C1 segment of cervical spinal cord (tissue), 14 donors: ENCODE measurements at places on chromosomes 4 and X.

- no peak for DNase-seq
Observed at GRCh38 chrX:103727115-103727514, 16.4 kb downstream of the TMEM31 start.

- no peak for DNase-seq
Observed at GRCh38 chr4:82419451-82419850, 10.8 kb downstream of the HNRNPDL start.

- DNase-seq: peak; percentile 54
Observed at GRCh38 chrX:74292808-74293123, 11.2 kb upstream of the ZCCHC13 start.

DNA sequence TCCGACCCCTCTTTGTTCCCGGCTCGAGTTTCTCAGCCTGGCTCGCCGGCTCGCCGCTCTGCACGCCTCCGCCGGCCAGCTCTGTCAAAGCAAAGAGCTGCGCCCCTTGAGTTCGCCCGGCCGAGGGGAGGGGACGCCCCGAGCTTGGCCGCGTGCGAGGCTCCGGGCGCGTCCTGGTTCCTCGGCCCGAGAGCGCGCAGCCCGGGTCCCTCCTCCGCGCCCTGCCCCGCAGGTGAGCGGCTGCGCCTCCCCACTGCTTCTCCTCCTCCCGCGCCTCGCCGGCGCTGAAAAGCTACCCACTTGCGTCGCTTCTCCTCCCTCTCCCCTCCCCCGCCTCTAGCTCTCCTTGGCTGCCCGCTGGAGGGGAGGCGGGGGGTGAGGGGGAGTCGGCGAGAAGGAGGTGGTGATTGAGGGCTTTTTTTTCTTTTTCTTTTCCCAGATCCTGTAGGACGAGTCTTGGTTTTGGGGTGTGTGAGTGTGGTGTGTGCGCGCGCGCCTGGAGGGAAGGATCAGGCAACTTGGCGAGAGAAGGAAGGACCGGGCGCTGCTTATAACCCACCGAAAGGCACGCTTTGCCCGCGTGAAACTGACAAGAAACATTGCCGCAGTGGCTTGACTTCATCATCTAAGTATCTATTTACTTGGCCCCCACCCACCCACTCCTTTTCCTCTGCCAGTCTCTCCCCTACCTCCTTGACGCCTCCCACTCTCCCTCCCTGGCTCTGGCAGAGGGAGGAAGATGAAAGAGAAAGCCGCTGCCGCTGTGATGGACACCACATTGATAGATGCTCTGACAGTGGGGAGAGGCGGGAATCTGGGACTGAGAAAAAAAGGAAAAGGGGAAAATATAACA lies at the start of gene LEF1:
TSS of gene LEF1 (minus strand) at position 262 of the 853 bp plus-strand sequence. CDS start 1,165 bp downstream, outside the sequence.
- no peak for DNase-seq

DNA sequence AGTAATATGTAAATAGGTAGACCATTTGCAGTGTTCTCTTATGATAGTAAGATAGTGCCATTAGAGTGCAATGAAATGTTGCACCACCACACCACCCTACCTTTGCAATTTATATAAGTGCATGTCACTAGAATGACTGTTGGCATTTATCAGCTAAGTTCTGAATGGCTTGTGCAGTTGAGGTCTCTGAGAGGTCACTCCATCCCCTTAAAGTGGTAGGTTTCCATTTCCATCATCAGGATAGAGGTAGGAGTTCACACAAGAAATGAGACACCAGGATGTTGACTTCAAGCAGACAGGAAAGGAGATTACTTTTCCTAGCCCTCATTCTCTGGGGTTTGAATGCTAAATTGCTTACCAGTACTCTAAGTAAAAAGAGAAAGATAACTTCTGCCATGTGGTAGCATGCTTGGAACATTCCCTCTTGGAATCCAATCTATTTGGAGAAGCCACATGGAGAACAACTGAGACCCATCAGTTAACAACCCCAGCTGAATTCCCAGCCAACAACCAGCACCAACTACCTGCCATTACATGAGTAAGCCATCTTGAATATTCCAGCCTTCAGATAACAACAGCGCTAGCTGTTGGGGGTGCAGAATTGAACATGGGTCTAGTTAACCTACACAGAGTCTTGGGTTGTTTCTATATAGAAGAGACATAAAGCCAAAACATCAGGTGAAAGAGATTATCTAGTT lies 6.7 kb upstream of the LRBA start:
- no peak for DNase-seq

- no peak for DNase-seq
Observed at GRCh38 chr4:92599044-92599443, 295.3 kb downstream of the GRID2 start.

DNA sequence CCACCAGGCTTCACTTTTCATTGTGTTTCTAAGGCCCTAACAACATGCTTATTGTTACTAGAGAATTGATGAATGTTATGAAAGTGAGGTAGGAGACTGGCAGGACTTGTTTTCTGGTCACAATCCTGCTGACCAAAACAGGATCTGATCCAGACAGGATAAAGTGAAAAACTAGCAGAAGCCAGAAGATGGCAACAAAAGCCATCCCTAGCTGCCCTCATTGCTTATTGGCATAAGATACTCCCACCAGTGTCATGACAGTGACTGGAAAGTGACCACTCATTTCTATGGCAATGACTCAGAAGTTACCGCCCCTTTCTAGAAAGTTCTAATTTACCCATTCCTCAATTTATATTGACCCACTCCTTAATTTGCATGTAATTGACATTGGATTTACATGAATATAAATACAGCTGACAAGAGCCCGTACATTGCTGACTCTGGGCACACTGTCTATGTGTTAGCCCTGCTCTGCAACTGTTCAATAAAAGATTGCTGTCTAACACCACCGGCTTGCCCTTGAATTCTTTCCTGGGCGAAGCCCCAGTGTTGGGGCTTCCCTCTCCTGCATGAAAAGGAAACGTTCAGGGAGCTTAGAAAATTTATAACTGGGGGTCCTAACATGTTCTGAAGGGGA lies 30.0 kb upstream of the FGG start:
- DNase-seq: no peak

DNA sequence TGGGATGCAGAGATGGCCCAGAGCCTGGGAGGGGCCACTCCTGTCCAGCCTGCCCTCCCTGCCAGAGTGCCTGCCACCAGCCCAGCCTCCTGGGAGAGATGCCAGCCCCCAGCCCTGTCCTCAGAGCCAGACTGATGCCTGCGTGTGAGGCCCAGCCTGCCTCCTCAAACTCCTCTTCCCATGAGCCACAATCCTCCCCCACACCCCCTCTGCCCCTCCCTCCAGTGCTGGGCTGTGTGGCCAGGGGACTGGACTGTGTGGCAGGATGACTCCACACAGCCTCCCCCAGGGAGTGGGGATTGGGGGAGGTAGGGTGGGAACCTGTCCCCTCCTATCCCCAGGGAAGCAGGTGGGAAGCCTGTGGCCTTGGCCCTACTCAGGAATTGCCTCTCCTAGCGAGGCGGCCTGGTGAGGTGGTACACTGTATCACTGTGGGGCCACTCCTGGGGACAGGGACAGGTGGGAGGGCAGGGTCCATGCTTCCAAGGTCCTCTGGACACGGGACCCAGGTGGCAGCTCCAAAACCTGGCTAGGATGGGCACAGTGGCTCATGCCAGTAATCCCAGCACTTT lies 4.3 kb upstream of the SH3BP2 start:
- no peak for DNase-seq

GRCh38 chr4:19748519-19749479 lies 502.9 kb upstream of the SLIT2 start:
- DNase-seq: no peak

DNA sequence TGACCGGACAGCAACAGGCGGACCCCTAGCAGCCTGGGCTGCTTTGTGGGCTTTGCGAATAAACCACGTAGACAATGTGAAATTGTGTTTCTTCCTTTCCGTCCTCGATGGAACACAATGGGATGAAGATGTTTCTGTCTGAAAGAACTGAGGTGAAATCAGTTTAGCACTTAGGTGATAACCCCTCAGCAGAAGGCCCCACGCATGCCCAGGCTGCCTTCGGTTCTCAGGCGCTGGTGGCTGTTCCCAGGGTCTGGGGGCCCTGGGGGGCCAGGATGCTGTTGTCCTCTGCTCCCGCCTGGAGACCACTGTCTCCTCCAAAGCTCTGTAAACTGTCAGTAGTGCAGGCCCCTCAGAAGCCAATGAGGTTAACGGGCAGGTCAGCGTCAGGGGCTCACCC lies 73.9 kb upstream of the HGFAC start:
- DNase-seq: no peak

GRCh38 chr4:135123632-135124031 lies 922.0 kb upstream of the PABPC4L start:
- DNase-seq: no peak

GRCh38 chrX:150508451-150509367 lies 59.7 kb upstream of the MTM1 start:
- DNase-seq: peak; percentile 81

DNA sequence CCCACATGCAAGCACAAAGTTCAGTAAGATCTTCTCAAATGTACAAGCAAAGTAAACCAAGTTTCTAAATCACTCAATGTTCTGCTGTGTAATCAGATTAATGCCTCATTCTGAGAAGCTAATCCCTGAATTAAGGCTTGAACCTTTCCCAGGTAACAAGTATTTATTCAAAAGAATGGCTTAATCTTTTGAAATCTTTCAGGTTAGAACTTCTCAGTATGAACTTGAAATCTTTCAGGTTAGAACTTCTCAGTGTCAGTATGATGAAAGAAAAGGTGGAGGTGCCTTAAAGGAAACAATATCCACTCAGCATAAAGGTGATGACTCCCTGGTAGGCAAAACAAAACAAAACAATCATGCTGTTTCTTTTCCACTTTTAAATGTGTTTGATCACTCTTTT lies 29.0 kb downstream of the TMPRSS11B start:
- DNase-seq: no peak

GRCh38 chr4:44704673-44705072 lies 21.7 kb downstream of the GNPDA2 start:
- DNase-seq: no peak

DNA sequence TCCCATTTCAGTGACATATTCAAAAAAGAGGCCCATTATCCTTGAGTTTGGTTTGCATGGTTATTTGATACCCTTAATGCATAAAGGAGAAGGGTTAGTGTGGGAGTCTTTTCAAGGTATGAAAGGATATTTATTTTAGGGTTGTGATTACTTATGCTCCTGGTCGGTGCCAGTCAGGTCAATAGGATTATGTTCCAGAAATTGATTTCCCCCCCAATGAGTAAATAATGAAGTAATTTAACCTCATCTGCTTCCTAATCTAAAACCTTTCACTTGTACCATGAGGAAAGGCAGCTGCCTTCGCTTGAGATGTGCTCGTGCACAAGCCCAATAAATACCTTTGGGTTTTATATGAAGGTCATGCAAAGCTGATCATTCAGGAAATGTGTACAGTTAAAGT lies 55.0 kb upstream of the NR0B1 start:
- no peak for DNase-seq

DNA sequence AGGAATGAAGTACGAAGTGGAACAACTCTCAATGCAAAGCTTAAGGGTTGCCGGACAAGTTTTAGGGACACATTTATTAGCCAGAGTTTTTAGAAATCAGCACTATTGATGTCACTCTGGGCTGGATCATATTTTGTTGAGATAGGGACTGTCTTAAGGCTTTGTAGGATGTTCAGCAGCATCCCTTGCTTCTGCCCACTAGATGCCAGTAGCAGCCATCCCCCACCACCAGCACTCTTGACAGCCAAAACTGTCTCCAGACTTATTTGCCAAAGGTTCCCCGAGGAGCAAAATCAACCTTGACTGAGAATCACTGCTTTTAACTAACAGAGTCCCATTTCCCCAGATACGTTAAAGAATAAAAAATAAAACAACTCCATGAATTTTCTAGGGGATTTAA lies 1497.3 kb downstream of the STIM2 start:
- no peak for DNase-seq

DNA sequence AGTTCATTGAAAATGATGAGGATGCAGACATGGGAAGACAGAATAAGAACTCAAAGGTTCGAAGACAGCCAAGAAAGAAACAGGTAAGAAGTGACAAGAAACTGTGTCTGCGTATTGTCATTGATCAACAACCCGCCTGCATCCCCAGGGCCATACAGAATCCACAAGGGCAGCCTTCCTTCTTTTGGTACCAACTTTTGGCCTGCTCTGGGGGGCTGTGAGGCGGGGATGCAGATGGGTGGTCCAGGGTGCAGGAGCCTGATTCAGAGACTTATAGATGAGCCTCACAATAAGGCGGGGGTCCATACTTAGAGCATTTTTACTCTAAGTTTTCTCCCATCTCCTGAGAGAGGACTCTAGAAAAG lies 9.0 kb downstream of the CC2D2A start:
- no peak for DNase-seq

- DNase-seq: no peak
Observed at GRCh38 chr4:31392923-31393322, 672.8 kb downstream of the PCDH7 start.

GRCh38 chr4:177041356-177041755 lies 248.6 kb upstream of the VEGFC start:
- DNase-seq: no peak

DNA sequence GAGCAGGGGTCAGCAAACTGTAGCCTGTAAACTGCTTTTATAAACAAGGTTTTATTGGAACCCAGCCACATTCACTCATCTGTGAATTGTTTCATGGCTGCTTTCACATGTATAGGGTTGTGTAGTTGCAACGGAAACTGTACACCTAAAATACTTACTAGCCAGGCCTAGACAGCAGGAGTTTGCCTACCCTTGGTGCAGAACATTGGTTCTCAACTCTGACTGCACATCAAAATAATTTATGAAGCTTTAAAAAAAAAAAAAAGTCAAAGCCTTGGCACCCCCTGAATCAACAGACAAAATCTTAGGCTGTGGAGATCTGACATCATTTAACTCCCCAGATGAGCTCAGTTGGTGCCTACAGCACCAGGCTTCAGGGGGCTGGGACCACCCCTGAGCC lies 27.8 kb downstream of the ADGRA3 start:
- DNase-seq: no peak

GRCh38 chrX:94454159-94454558 lies 780.2 kb downstream of the FAM133A start:
- no peak for DNase-seq

- DNase-seq: peak; percentile 28
Observed at GRCh38 chr4:38902695-38903094, 35.1 kb downstream of the FAM114A1 start.

GRCh38 chrX:31130457-31131220 lies 58.8 kb upstream of the FTHL17 start:
- DNase-seq: no peak

- no peak for DNase-seq
Observed at GRCh38 chrX:71198066-71198465, 25.0 kb upstream of the GJB1 start.

- no peak for DNase-seq
Observed at GRCh38 chrX:48086082-48086481, 14.6 kb upstream of the ZNF630 start.

DNA sequence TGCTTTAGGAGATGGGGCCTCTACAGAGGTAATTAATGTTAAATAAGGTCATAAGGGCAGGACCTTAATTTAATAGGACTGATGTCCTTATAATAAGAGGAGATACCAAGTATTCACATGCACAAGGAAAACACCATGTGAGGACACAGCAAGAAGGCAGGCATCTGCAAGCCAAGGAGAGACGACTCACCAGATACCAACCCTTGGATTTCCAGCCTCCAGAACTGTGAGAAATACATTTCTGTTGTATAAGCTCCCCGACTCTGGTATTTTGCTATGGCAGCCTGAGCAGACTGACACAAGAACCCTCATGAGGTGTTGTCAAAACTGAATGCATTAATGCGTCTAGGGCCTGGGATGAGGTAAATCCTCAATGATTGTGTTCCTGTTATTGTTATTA lies 56.2 kb upstream of the MAPK10 start:
- DNase-seq: no peak
